NCI-H524 (cell line): ENCODE measurements at places on chromosomes 5 and 9.

DNA sequence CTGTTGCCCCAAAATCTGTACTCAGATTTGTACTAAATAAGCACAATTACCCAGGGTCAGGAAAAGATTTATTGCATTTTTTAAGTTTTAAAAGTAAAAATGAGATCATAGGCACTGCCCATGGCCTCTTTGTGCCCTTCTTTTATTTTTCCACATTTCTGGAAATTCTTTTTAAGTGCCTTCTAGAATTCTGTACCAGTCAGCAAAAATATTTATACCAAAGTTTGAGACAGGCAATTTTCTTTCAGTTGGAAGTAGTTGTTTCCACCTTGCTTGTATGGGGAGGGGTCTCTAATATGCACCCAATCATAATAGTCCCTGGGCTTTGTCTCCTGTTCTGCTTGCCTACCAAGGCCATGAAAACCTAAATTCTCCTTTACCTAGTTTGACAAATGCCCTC, 5.6 kb upstream of the RNF20 start:
- no peak for DNase-seq

GRCh38 chr5:129903466-129904101, 681 bp upstream of the CHSY3 start:
- DNase-seq = no peak

- DNase-seq = peak; percentile 48
Observed at GRCh38 chr5:94908889-94909480, 290.5 kb downstream of the SLF1 start.

DNA sequence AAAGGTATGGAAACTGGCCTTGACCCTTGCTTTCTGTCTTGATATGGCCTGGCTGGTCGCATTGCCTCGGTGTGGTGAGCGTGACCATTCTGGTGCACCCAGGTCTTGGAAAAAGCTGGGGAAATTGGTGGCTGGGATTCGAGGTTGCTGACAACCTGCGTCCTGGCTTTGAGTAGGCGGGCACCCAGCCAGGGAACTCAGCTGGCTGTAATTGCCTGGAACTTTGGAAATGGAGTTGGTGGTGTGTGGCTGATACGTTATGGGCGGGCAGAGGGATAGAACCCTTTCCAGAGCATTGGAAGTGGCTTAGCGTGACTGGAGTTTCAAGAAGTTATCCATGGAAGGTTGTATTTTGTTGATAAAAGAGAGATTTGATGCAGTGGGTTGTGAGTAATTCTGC, 35.2 kb downstream of the KCNMB1 start:
- DNase-seq = no peak
